ENCODE measurements at places on chromosomes 5 and 9.

- DNase-seq = no peak
Observed at GRCh38 chr5:168819004-168819621, 239.9 kb upstream of the PANK3 start.

DNA sequence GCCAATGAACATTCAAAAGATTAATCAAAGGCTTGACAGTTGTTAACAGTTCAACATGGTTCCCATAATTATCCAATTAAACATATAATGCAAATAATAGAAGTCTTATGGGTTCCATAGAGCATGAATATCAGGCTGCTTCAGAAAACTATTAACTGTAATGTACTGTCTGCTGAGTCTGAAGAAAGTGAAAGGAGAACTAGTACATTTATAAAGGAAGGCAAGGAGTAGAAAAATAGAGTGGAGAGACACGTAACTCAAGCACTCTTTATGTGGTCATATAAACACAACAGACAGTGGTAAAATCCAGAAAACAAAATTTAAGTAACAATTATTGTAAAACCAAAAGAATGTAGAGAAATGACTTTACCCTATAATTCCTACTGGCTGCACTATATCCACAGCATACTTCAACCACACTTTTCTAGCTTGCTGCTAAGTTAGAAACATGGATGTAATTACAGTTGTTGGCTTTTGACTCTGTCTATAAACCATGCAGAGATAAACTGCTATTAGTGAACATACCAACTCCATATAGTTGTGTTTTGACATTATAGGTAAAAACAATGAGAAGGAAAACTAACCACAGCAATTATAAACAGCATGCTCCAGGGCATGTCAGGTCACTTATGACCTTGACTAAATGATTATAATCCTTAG is 32.7 kb downstream of the NFIB start:
- no peak for DNase-seq

DNA sequence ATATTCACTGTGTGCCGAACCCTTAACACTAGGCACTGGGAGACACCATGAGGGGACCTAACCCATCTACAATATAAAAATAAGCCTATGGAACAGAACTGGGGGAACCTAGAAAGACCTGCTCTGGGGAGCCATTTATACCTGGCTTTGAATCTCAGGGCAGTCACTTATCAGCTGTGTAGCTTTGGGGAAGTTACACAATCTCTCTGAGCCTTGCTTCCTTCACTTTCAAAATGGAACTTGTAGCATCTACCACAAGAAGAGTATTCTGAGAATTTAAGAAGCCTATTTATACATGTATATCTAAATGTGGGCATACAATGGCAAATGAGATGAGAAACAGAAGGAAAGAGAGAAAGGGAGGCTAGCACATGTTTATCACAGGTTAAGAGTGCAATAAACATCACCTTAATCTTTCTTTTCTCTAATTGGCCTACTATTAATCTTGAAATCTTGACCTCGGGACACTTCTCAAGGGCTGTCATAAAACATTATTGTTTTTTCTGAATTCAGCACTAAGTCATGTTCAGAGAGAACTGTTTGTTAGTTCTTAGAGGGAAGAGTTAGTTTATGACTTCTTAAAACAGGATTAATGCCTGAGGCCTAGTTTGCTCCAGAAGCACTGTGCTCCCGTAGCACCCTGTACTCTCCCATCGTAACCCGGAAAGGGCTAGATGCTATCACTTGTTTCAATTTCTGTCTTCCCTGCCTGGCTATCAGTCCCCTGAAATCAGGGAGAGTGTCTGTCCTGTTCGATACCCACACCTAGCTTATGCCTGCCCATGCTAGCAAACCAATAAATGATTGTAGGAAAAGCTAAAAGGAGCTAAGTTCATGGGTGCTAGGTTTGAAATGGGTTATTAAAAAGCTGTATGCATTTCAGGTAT is 606.4 kb upstream of the CLINT1 start:
- no peak for DNase-seq

- no peak for DNase-seq
Observed at GRCh38 chr9:119544492-119544891, 175.3 kb upstream of the BRINP1 start.

Measured in AG09319 (cell line).